ENCODE measurements at places on chromosomes 4 and X.

DNA sequence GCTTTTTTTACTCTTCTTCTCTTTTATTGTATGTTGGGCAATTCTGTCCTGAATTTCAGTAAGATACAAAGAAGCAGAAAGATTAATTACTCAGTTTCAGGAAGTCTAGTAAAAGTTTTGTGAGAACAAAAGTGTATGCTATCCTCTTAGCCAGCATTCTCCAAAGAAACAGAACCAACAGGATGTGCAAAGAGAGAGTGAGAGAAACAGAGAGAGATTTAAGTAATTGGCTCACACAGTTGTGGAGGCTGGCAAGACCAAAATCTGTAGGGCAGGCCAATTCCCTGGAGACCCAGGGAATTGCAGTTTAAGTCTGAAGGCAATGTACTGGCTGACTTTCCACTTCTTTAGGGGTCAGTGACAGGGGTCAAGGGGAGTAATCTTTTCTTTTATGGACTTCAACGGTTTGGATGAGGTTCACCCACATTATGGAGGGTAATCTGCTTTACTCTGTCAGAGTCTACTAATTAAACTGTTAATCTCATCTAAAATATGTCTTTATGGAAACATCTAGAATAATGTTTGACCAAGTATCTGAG, 59.2 kb upstream of the SLC39A8 start:
- DNase-seq = no peak

- DNase-seq = no peak
Observed at GRCh38 chrX:36336751-36337150, 417.2 kb downstream of the CFAP47 start.

DNA sequence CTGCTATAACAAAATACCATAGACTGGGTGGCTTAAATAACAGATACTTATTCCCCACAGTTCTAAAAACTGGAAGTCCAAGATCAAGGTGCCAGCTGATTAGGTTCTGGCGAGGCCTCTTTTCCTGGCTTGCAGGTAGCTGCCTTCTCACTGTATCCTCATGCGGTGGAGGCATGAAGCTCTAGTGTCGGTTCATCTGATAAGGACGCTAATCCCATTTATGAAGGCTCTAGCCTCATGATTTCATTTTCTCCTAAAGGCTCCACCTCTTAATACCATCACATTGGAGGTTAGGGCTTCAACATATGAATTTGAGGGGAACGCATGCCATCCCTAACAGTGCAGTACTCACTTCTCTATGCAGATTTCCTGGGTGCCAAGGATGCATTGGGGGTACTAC, 57.9 kb upstream of the STIM2 start:
- DNase-seq = no peak

GRCh38 chrX:11580789-11581188, 84.9 kb downstream of the ARHGAP6 start:
- DNase-seq = no peak

GRCh38 chr4:9937078-9937477, 84.2 kb downstream of the SLC2A9 start:
- no peak for DNase-seq

- DNase-seq = no peak
Observed at GRCh38 chr4:54384563-54384962, 155.5 kb downstream of the PDGFRA start.

- DNase-seq = no peak
Observed at GRCh38 chr4:39363773-39364393, 2.3 kb downstream of the RFC1 start.

- DNase-seq = no peak
Observed at GRCh38 chr4:102807345-102807744, 20.0 kb downstream of the UBE2D3 start.

DNA sequence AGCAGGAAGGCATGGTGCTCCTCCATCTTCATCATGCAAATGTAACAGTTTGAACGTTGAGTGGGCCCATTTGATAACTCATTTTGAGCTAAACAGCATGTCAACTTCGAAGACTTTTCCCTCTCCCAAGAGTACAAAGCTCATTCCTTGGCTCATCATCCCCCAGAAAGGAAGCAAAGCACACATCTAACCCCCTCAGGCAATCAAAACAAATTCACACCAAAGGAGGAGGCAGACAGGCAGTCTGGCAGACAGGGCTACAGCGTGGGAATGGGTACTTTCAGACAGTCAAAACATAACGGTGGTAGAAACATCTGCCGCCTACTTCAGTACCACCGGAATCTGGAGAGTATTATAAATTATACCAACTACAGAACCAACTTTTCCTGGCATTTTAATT, 81.7 kb downstream of the PCDH19 start:
- DNase-seq = no peak

Data from stimulated activated CD8-positive, alpha-beta memory T cell treated with anti-CD3 and anti-CD28 coated beads, Interleukin-4, amount 100 ng/mL, for 1 hour (primary cell).